ENCODE measurements at places on chromosomes 12 and 14.

- DNase-seq, result no peak
Observed at GRCh38 chr12:126083926-126084325, 1018.7 kb downstream of the AACS start.

- DNase-seq, result no peak
Observed at GRCh38 chr12:24473097-24473496, 475.8 kb downstream of the BCAT1 start.

DNA sequence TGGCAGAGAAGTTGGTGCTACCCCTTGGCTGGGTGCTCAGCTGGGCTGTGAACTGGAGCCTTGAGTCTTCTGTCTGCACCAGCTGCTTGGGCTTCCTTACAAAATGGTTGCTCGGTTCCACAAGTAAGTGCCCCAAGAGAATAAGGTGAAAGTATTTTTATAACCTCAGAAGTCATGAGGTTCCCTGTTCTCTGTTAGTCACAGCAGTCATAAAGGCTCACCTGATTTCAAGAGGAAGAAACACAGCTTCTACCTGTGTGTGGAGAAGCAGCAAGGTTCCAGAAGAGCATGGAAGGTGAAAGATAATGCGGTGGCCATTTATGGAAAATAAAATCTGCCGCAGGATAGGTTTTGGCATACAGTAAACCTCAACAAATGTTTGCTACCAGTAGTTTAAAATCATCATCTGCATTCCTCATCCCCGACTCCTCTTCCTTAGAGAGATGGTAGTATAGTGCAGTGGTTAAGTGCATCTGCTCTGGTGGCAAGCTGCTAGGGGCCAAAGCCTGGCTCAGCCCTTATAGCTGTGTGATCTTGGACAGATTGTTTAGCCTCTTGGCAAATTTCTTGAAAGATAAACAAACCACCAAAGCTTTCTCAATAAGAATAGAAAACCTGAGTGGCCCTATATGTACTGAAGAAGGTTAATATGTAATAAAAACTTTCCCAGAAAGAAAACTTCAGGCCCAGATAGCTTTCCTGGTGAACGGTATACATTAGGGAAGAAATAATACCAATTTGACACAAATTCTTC, 32.4 kb downstream of the TPCN1 start:
- no peak for DNase-seq

DNA sequence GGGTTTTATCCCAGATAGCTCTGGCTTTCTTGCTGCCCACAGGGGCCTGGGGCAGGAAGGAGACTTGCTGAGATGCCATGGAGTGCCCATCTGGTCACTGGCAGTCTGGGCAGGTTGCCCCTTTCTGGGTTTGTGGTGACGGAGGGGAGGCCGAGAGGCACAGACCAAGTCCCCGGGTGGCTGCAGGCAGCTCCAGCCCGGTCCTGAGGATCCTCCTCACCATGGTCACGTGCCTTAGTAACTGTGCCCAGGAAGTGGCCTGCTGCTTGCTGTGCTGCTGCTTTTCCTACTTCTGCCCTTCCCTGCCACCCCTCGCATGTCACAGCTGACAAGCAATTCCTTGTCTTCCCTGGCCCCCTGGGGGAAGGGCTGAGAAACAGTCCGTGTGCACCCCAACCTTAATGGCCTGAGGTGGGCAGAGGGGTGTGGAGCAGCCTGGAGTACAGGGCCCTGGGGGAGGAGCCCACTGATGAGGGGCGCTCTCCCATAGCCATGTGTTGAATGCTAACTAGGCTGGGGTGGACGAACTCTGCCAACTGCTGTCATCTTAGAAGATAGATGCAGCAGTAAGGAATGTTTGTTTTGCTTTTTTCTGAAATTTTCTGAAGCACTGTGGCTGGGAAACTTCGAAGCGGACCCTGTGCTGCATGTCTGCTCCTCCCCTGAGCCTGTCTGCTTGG, 54.9 kb upstream of the SRSF5 start:
- no peak for DNase-seq

DNA sequence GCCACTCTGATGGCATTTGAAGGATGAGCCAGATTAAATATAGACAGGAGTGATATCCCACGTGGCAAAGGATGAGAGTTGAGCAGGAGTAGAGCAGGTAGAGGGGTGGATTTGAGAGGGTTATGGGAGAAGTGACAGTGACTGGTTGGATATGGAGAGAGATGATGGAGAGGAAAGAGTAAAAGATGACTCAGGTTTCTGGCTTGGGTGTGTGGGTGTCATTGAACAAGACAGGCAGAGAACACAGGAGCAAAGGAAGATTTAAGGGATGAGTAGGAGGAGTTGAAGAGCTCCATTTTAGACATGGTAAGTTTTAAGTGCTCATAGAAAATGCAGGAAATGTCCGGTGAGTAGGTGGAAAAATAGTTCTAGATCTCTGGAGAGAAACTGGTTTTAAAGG, 136.9 kb downstream of the EGLN3 start:
- no peak for DNase-seq

DNA sequence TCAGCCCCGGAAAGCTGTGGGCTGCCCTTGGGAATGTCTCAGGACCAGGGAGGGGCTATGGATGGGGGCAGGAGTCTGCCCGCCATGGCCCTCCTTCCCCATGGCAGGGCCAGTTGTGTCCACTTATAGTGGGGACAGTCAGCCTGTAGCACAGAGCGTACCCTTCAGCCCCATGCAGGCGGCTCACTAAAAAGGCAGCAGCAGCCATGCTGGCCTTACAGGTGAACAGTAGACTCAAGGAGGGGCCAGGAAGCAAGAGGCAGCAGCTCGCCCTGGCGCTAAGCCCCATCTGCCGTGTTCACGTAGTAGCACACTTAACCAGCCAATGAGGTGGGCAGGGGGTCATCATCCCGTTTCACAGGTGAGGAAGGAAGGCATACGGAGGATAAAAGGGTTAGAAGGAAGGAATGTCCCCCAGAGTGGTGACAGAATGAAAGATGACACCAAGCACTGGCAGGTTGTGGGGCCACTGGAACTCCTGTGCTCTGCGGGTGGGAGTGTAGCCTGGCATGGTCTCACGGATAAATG, 52.7 kb downstream of the FAM222A start:
- no peak for DNase-seq

- DNase-seq, result no peak
Observed at GRCh38 chr14:104291123-104292000, 153.0 kb downstream of the KIF26A start.

DNA sequence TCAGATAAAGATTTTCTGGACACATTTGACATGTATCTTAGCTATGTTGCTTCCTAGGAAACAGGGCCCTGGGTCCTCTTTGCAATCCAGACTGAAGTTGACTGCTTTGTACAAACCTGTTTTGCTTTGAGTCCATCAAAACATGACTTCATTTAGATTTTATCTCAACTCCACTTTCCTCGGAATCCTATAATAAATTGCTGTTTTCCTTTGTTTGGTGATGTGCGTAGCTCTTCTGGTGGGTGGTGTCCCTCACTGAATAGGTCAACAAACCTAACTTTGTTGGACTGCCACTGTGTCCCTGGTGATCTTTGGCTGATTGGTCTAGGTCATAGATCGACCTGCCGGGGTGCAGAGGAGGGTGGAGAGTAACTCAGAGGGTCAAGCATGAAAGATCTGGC, 735 bp upstream of the P2RX7 start:
- no peak for DNase-seq

All from activated T-cell treated with anti-CD3 and anti-CD28 coated beads, Interleukin-2, amount 50 U/mL, for 4 hours (primary cell).